T-helper 1 cell (primary cell): ENCODE measurements at places on chromosomes 3 and 15.

DNA sequence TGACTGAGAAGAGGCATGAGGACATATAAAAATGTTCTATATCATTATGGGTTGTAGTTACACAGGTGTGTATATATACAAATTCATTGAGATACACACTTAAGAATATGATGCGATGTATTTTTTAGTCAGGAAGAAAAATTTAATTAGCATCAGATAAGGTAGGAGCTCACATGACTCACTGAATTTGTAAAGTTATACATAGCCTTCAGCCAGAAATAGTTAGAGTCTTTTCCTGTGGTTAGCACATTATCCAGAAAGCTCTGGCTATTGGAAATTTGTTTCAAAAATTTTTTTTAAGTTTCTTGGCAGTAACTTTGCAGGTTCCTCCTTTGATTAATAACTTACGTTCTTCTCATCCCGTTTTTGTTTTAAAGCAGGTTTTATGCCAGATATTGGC is 88.6 kb downstream of the STT3B start:
- DNase-seq: no peak

DNA sequence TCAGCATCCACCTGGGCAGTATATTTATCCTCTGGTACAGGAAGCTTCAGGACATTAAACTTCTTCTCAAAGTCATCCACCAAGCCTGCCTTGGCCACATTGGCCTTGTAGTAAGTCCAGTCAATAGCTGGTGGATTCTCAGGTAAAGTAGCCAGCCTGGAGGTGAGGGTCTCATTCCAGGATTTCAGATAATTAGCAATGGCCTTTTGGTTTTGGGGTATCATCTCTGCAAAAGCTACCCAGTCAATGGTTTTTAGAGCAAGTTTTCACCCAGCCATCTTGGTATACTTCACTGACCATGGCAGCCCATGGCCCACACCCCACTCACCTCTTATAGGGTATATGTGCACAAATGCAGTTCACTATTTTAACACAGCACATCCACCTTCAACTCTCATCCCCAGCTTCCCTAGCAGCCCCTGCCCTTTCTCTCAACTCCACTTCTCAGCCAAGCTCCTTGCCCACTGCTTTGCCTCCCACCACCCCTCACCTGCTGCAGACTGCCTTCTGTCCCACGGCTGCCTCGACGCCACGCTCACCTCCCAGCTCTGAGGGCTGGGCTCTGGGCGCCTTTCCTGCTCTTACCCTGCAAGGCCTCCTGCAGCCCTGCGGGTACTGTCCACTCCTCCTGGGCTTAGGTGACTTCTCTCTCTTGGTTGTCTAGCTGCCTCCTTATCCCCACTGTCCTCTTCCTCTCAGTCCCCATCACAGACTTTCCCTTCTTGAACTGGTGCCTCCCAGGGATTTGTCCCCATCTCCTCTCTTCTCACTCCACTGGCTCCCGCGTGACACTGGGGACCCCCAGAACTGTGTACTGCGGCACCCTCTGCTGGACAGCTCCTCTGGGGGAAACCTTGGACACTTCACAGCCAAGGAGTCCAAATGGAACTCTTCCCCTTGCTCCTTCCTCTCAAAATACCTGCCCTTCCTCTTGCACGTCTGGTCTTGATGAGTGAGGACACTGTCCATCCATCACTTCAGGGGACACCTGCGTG is 1.7 kb upstream of the TGM5 start:
- no peak for DNase-seq

GRCh38 chr15:73844356-73844755 is 29.0 kb upstream of the TBC1D21 start:
- DNase-seq: no peak

DNA sequence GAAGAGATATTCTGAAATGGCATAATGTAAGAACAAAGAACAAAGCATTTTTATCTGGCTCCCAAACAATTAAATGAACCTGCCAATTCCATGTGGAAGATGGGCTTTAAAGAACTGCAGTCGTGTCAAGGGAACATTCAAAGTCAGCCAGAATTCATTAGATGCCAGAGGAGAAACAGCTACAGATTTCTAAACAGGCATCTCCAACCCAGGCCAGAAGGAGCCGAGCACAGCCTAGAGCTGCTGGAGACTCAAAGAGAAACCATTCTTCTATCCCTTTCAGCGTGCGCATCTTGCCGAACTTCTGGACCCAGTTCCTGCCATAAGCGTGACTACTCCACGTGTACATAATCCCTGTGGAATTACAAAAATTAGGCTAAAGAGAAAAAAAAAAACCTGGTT is 60.4 kb downstream of the MB21D2 start:
- no peak for DNase-seq

- DNase-seq: no peak
Measured at GRCh38 chr3:52289338-52289746, 1.7 kb downstream of the GLYCTK start.

DNA sequence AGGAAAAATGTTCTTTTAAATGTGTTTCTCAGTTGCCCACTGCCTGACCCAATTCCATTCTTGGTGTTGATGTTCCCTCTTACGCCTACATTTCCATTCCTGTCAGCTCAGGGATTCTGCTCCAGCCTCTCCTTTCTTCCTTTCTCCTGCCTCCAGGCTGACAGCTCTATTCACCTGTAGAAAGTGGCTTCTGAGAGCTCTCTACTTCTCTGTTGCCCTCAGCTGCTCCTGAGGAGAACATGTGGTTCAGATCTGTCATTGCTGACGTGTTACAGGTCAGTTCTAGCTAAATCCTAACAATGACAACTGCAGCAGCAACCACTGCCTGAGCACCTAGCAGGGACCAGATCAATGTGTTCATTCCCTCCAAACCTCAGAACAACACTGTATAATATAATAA is 144.9 kb upstream of the PLAAT1 start:
- no peak for DNase-seq

DNA sequence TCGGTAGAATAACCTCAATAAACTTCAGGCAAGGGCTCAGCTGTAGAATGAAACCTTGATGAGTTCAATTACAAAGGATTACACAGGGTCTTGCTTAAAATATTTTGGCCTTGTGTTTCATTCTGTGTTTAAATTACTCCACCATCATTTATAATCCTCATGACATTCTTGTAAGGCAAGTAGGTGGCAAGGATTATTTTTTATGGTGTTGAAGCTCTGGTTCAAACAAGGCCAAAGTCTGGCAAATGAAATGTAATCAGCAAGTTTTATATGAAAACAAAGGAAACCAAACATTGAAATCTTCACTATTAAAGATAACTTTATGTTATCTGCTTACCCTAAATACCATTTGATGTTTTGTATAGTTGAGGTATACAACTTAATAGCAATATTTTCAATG is 221.3 kb upstream of the HES1 start:
- no peak for DNase-seq

GRCh38 chr3:128946411-128946810 is 47.5 kb downstream of the CFAP92 start:
- no peak for DNase-seq

DNA sequence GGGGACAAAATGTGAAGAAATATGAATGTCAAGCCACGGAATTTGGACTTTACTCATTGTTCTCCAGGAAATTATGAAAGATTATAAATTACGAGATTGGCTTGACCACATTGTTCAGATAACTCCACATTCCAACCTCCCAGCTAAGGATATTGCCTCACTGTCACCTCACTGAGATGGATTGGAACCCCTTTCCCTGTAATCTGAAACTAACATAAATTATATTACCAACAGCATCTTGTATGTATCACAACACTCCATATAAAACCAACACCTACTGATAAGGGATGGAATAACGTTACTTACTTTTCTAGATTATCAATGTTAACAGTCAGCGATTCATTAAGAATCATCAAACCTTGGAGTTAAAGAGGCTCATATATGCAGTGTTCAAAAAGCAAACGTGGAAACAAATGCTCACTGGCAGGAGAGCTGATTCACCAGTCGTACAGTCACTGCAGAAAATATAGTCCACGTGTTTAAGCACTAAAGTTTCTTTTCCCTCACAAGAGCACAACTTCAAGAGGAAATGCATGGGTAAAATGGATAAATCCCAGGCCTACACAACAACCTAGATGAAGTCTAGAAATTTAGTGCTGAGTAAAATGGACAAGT is 451.5 kb downstream of the FGF12 start:
- DNase-seq: no peak

- no peak for DNase-seq
Measured at GRCh38 chr15:63347074-63347857, 34.4 kb downstream of the CA12 start.

- no peak for DNase-seq
Measured at GRCh38 chr15:95887666-95888390, 442.7 kb upstream of the NR2F2 start.

DNA sequence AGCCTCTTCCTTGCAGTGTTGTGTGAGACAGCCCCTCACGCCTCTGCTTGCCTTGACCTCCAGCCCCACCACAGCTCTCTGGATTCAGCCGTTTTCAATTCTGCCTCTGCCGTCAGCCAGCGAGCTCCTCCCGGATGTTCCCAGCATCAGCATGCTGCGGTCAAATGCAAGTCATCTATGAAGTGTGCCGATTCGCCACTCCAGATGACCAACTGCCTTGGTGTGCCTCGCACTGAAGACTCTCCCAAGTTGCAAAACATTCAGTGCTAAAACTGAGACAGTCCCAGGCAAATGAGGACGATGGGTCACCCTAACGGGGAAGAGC is 30.6 kb upstream of the RASA2 start:
- no peak for DNase-seq

- no peak for DNase-seq
Measured at GRCh38 chr15:79812541-79812940, 84.3 kb downstream of the MTHFS start.

DNA sequence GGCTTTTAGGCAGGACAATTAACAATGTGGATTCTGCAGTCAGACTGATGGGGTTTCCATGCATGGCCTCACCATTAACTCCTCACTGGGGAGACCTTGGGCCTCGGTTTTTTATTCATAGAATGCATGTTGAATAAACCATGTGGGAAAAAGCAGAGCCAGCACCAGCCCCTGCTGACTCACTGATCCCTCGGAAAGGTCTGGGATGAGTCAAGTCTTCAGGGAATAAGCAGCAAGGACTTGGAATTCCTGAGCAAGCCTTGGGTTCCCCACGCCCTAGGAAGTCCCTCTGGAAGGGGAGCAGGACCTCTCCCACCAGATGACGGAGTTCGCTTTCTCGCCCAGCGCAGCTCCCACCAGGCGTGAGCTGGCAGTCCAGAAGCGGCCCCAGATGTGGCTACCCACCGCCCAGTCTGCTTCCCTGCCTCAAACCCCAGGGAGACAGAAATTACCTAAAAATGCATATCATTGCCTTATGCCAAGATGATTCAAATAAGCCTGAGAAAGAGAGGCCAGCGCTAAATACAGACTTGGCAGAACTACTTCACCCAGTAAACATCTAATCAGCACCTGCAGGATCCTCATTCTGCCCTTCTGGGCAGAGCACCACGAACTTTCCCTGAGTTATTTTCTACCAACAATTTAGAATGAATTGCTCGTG is 45.4 kb downstream of the BTD start:
- no peak for DNase-seq

GRCh38 chr3:130539005-130539404 is 22.0 kb downstream of the COL6A6 start:
- no peak for DNase-seq

DNA sequence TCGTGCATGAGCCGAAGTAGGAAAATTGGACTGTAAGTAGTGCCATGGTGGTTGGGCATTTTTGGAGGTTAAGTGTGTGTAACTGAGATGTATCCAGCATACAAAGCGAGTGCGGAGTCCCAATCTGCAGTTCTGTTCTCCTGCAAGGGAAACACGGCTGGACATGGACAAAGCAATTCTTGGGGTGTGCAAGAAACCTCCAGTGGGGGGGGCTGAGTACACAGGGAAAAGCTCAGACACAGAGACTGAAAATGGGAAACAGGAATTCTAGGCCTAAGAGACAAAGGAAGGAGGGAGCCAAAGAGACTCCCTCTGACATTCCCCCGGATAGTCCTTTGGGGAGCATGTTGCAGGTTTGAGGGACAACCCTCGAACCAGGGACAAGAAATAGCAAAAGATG is 83.2 kb upstream of the PLSCR4 start:
- no peak for DNase-seq

GRCh38 chr15:51917493-51917892 is 54.1 kb downstream of the LEO1 start:
- no peak for DNase-seq
